ENCODE measurements at places on chromosomes 12 and 14. TPM values are rescaled to one million over a fixed set of nuclear protein-coding genes. Genes with fewer than 3 reads are reported as not detected.
A peak's percentile ranks its signal among the peaks of the same experiment; 100 is the strongest.

- no peak for DNase-seq
These were observed 10.6 kb upstream of the FOXN3 start for GRCh38 chr14:89427426-89428172.

Gene CISTR
- total RNA-seq: 2.4 TPM

Gene SLC7A7
- 4.7 TPM for total RNA-seq

GRCh38 chr14:34211732-34212131, 250.3 kb downstream of the SPTSSA start:
- DNase-seq: no peak

- DNase-seq: no peak
These were observed 4.3 kb downstream of the CPNE6 start for GRCh38 chr14:24075485-24076301.

DNA sequence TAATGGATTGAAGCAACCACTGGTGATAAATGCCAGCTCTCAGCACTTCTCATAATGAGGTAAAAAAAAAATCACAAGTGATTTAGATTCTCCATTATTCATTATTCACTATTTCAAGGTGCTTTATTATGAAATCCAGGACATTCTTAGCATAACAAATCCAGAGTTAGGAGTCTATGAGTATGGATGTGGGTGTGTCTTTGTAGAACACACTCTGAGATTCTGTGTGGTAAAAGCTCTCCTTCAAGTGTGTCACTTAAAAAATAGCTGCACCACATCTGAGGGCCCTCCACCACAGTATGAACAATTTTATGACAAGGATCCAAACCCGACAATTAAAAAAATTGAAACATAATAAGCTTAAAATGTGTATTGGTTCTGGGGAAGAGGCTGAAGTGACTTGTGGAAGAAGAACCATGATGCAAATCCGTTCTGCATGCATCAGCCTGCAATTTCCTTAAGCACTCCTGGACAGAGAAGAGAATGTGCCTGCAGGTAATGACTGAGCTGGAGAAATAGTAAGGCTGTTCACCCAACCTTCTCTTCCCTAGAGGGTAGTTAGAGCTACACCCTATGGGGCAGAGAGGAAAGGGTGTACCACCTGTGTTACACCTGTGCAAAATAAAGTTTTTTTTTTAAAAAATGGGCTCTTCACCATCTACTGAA, 488.5 kb upstream of the MGAT4C start:
- no peak for DNase-seq

Gene LALBA
- total RNA-seq: not detected

GRCh38 chr12:15265875-15266274, 44.7 kb upstream of the RERG start:
- DNase-seq: no peak

Gene REC8
- total RNA-seq: 3.2 TPM

GRCh38 chr12:26317942-26318575, 122.7 kb downstream of the SSPN start:
- no peak for DNase-seq

GRCh38 chr12:89669197-89669596, 39.4 kb downstream of the ATP2B1 start:
- no peak for DNase-seq

DNA sequence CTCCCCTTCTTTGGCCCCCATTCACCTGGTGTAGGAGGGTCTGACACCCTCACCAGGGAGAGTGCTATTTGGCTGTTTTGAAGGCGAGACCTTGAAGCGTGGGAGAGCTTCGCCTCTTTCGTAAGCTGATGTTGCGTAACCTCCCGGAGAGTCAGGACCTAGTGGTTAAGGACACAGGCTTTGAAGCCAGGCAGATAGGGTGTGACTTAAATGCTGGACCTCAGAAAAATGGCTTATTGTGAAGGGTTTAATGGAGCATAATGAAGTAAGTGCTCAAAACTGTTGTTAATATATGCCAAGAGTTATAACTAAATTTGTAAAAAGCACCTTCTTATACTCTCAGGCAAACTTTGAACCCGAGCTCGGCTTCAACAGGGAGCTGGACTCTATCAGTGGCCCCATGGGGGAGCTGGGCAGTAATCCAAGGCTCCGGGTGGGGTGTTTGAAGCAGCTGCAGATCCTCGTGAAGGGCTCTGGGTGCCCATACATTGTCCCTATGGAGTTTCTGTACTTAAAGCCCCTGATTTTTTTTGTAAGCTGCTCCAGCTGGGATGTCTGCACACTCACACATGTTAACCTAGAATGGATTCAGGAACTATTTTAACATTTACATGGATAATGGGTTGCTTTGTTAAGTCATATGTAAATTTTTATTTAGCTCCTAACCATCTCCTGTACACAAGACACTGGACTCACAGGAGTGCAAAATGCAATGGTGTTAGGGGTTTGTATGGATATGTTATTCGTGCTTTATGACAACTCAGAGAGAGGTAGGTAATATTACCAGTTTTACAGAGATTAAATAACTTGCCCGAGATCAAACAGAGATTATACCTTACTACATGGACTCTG, 26.0 kb downstream of the PPFIBP1 start:
- peak; percentile 84 for DNase-seq

DNA sequence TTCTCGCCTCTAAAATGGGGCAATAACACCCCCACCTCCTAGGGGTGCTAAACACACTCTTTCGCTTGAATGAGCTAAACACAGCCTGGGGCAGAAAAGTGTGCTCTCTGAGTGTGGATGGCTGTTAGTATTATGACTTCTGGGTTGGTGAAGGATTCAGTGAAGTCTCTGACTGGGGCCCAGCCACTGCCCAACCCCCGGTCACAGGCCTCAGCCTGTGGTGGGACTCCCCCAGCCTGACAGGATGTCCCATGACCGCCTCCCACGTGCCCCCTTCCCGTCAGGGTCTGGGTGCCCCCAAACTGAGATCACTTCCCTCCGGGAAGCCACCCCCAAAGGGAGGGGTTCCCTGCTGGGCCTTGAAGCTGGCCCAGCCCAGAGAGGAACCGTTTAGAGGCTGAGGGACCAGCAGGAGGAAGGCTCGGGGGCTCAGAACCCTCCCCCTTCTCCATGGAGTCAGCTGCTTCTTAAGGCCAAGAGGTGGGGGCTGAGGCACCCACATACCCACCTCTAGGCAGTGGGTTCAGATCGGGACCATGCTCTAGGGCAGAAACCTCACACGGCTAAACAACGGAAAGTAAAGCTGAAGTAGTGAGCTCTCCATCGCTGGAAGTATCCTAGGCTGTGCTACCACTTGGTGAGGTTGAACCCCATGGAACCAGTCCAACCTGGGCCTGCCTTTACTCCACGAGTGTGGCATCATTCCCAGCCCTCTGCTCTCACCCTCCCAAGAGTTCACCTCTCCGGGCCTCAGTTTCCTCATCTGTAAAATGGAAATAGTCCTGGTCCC, 13.8 kb downstream of the DTX1 start:
- DNase-seq: peak; percentile 56

GRCh38 chr14:102314242-102315011, 5.1 kb upstream of the ZNF839 start:
- DNase-seq: peak; percentile 92

DNA sequence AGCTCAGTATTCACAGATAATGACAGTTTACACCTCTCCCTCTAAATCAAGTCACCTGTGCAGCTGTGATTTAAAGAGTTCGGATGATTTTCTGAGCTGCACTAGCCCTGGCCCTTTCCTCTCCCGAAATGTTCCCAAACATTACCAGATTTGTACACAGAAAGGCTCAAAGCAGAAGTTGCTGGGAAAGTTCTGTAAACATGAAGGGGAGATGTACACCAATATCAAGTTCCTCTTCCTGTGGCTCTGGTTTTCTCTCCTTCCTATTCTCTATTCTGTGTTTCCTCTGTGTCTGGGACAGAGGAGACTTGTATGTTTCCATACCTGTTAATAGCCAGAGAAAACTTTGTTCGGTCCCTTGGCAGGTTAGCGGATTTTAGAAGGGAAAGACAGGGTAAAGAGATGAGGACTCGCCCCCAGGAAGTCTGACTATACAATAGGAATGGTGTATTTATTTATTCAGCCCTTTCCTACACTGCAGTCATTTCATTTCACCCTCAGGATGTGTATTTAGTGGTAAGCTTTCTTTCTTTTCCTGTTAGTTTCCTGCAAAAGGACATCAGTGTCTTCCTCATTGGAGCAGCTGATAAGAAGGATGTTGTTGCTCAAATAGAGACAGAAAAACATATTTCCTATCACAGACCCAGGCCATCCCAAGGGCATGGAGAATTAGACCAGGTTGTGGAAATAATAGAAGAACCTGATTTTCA, 7.6 kb upstream of the NUMB start:
- no peak for DNase-seq

DNA sequence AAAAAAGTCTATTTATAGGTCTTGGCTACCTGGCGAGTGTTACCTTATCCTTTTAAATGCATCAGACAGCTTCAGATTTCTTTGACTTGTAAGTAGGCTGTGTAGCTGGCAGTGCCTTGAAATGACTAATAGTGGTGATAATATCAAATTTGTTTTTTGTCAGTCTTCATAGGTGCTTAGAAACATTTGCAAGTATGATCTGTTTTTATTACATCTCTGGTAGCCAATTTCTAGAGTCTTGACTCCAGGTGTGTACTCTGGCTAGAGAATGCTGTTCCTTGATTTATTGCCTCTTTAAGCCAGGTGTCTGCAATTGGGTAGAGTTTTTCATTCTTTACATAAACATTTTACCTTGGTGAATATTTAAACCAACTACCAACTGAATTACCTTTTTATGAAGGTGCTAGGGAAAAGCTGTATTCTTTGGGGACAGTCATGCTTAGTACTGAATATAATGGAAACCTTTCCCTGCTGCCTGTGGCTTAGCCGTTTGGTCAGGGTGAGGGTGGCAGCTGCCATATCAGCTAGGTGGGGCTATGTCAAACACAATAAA, 32.6 kb downstream of the MLXIP start:
- no peak for DNase-seq

Gene P2RX2
- total RNA-seq: not detected

DNA sequence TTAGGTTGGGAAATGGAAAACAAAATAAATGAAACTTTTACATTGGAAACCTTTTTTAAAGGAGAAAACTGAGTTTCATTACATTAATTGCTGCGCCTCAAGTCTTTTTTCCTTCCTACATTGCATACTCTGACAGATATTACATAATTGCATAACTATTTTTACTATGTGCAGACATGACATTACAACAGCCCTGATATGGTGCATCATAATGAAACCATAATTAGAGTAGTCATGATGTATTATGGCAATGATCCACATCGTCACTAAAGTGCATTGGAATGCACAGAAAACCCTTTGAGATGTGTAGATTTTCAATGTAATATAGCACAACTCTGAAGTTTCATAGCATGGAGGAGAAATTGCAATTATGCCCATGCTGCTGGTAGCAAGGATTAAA, 217.8 kb upstream of the NPAS3 start:
- DNase-seq: no peak

Gene CLEC2B
- 3.7 TPM for total RNA-seq

Gene NGB
- total RNA-seq: not detected

Gene EPYC
- not detected for total RNA-seq

DNA sequence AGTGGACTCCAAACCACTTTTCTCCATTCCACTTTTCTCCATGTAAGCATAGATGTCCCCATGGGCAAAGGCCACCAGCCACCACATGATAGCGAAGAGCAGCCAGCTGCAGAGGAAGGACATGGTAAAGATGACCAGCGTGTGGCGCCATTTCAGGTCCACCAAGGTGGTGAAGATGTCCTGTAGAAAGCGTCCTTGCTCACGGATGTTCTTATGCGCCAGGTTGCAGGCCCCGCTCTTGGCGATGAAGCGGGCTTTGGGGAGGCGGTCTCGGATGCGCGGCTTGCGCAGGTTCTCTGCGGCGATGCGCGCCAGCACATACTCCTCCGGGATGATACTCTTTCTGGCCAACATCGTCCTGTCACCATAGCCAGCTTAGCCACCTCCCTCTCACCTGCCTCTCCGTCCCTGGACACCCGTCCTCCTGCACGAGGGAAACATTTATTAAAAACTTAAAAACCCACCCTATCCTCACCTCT, 1.2 kb downstream of the KCNJ8 start:
- peak; percentile 81 for DNase-seq

Gene PTCSC3
- not detected for total RNA-seq

DNA sequence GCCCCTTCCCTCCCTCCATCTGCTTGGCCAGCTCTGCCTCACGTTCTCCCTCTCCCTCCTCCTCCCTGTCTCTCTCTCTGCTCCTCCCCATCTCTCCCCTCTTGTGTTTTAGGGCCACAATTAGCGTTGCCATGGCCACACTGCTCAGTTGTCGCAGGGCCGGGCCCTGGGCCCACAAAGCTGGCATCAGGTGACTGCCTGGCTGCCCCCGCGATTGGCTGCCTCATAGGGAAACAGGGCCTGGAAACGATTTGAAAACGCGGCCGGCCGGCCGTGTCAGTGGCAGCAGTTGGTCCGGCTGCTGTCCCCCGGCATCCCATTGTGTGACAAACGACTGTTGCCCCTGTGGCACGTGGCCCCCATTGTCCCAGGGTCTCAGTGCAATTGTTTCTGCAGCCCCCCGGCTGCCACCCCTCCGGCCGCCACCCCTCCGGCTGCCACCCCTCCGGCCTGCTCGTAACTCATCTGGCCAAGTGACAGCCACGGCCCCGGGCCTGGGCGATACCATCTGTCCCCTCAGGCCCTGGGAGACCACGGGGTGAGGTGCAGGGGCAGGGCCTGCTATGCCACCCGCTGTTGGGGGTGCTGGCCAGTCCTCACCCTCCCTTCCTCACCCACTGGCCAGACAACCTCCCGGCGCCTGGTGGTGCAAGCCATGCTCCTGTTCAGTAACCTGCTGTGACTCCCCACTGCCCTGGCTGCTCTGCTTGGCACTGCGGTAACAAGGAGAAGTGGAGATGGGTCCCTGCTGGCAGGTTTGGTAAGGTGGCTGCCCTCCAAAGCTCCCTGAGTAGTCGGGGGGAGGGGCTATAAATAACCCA, 17.4 kb downstream of the FOXN4 start:
- DNase-seq: peak; percentile 87

Gene RNASE7
- total RNA-seq: not detected

GRCh38 chr12:120051535-120051934, 62.5 kb downstream of the BICDL1 start:
- DNase-seq: no peak

Gene SMIM41
- not detected for total RNA-seq

Gene KRT6C
- not detected for total RNA-seq

Gene ATF7IP
- total RNA-seq: 58.5 TPM

Measured in left ventricle myocardium superior (tissue), 1 donor.